ENCODE measurements at places on chromosomes 12 and 14.

DNA sequence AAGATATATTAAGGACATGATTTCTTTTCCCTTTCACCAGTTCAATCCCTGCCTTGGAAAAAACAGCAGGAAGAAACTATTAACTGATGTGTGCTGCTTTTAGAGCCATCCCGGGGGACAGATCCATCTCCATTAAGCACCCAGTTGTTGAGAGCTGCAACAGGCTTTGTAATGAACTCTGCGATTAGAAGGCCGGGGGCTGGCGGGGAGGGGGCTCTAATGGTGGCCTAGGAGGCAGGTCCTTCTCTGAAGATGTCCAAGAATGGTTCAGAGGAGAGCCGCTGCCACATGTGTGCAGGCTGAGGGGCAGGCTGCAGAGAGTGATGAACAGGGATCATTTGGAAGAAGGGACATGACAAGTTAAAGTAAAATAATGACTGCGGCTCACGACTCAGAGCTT is 67.8 kb downstream of the GALNT8 start:
- no peak for DNase-seq

- DNase-seq, result no peak
Observed at GRCh38 chr14:31084385-31084784, 58.2 kb upstream of the STRN3 start.

DNA sequence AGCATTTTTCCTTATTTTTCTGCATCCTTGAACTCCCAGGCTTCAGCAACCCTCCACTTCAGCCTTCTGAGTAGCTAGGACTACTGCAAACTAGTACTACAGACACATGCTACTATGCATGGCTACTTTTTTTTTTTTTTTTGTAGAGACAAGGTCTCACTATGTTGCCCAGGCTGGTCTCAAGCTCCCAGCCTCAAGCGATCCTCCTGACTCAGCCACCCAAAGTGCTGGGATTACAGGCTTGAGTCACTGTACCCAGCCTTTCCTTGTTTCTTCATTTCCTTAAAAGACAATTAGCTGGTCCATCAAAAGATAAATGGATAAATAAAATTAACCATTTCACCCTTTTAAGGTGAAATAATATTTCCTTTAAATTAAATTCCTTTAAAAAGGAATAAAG is 205.8 kb downstream of the SPTSSA start:
- no peak for DNase-seq

- no peak for DNase-seq
Observed at GRCh38 chr12:123449249-123449733, 8.6 kb upstream of the SNRNP35 start.

GRCh38 chr12:128743916-128744315 is 79.8 kb downstream of the SLC15A4 start:
- no peak for DNase-seq

- DNase-seq, result no peak
Observed at GRCh38 chr14:33609582-33609981, 341.3 kb downstream of the EGLN3 start.
